ENCODE measurements at places on chromosomes 2 and 18.

DNA sequence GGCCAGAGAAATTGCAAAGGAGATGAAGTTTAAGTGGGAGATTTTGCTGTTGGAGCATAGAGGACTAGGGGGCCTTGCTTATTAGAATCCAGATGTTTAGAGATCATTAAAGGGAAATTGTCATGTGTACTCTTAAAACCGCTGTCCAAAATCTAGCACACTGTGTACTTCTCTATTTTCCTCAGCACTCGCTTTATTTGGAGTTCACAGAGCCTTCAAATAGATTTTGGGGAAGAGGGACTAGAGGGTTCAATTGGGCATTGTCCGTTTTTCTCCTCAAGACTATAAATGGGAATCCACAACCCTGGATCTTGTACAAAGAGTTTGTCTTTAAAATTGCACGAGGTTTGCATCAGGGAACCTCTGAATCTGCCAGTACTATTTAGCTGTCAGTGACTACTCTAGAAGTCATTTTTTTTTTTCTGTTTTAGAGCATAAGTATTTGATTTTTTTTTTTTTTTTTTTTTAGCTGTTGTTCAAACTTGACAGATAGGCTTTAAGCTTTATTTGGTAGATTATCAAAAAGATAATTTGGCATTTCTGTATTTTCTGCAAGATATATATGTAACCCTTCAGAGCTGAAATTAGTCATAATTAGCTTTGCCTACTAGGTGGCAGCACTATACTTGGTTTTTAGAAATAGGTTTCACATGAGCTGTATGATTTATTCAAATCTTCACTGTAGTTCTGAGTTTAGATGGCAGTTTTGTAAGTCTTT lies 14.2 kb downstream of the PMS1 start:
- peak; percentile 82 for DNase-seq

GRCh38 chr2:29977284-29977683 lies 55.9 kb upstream of the ALK start:
- no peak for DNase-seq

GRCh38 chr2:26174691-26175465 lies 2.0 kb downstream of the GAREM2 start:
- no peak for DNase-seq

DNA sequence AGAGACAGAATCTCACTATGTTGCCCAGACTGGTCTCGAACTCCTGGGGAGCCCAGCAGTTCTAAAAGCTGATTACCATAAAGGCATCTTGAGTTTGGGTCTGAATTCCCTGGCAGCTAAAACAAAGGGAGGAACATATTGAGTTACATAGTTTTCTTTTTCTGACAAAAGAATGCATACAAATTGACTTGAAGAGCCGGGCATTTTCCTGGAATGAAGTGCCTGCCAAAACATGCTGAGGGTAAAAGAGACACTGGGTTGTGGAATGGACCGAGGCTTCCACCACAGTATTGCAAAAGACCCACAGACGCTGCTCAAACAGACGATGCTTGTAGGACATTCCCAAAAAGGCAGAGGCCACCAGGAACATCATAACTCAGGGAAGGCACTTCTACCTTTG lies 35.1 kb upstream of the ROCK2 start:
- no peak for DNase-seq

DNA sequence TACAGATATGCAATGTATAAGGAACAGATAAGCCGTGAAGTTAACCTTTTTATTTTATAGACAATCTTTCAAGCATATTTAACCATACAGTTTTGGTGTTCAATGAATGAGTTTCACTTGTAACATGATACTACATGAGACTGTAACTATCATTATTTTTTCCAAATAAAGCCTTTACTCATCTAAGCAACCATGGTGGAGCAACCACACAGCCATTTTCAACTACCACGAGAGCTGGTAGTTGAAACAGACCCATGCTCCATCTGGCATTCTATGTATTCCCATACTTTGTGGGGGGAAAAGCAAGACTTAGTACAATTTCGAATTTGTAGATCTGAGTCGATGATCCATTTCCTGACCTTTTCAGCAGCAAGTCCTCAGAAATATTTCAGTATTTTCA lies 159.3 kb upstream of the RND3 start:
- DNase-seq = no peak

DNA sequence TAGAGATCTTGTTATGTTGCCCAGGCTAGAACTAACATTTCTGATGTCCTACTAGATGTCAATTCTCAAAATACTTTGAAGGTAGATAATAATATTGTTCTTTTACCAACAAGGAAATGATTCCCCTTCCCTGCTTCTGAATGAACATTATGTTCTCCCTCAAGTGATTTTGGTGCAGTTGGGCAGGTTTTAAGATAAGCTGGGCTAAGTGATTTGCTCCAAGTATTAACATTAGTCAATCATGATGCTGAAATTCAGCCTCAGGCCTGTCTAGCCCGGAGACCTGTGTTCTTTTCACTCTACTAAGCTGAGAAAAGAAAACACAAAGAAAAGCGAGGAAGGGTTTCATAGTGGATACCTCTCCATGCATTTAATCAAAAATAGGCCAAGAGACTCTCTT lies 38.5 kb upstream of the SPTBN1 start:
- DNase-seq = no peak

GRCh38 chr18:48959551-48959920 lies 8.8 kb upstream of the SMAD7 start:
- DNase-seq = no peak

DNA sequence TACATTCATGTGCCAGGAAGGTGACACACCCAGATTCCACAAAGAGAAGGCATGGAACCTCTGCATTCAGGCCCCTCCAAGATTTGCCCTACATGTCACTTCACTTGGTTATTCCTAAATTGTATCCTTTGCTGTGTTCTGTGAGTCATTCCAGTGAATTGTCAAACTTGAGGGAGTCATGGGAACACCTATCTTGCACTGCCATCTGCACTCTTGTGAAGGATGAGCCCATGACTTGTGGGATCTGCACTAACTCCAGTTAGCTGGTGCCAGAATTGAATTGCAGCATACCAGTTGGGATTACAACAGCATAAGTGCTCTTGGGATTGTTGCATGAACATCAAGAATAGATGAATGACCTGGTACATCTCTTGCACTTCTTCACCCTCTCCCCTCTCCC lies 1288.0 kb upstream of the ZEB2 start:
- DNase-seq = no peak

DNA sequence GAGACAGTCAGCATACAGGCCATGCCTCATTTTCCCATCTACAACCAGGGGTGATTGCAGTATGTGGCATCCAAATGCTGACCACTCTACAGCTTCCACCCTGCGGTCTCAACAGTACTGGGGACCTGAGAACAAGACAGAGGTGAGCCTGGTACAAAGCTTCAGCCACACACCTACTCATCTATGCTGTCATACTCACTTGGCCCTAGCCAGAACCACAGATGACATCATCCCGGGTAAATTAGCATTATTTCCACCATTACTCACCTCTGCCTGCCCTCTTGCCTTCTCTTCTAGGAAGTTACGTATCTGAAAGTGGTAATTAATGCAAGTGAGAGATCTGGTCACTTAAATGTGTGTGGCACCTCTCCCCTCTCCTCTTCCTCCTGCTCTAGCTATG lies 208.2 kb upstream of the ARL4C start:
- no peak for DNase-seq

- no peak for DNase-seq
These were observed 45.4 kb downstream of the LCT start for GRCh38 chr2:135791418-135792190.

- DNase-seq = no peak
These were observed 72.0 kb upstream of the CHAC2 start for GRCh38 chr2:53695575-53695974.

DNA sequence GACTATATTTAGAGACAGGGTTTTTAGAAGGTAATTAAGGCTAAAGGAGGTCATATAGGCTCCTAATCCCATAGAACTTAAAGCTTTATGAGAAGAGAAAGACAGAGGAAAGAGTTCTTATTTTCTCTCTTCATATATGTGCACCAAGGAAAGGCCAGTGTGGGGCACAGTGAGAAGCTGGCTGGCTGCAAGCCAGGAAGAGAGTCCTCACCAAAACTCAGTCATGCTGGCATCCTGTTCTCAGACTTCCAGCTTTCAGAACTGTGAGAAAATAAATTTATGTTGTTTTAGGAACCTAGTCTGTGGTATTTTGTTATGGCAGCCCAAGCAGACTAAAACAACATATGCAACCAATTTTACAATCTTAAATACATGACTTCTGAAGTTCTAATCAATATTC lies 31.5 kb upstream of the ATIC start:
- DNase-seq = no peak

DNA sequence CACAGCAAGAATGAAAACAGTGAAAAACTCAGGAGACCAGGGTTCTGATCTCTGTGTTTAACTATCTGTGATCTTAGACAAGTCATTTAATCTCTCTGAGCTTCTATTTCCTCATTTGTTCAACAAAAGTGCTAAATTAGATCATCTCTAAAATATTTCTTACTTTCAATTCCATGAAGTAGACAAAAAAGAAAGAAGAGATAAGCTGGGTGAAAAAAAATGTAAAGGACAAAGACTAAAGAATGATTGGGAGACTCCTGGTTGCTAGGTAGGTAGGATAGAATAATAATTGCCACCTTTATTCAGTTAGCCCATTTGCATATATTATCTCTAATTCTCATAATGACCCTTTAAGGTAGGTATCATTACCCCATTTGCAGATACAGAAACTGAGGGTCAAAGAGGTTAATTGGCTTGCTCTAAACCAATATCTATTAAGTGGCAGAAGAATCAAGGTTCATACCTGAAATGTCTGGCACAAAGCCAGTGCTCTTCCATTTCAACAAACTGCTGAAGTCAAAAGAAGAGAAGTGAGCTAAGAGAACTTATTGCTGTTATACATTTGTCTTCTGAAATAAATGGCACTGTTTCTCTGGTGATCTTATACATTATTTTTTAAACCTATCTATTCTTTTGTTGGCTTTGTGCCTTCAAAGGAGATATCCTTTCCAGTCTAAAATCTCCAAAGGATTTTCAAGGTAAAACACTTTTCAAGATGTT lies 141.7 kb downstream of the OTX1 start:
- no peak for DNase-seq

- DNase-seq = no peak
These were observed 108.9 kb upstream of the ACAA2 start for GRCh38 chr18:49922228-49922627.

GRCh38 chr2:72985891-72986683 lies 68.8 kb downstream of the EMX1 start:
- DNase-seq = no peak

GRCh38 chr18:74818516-74819175 lies 221.0 kb downstream of the ZNF407 start:
- DNase-seq = no peak

DNA sequence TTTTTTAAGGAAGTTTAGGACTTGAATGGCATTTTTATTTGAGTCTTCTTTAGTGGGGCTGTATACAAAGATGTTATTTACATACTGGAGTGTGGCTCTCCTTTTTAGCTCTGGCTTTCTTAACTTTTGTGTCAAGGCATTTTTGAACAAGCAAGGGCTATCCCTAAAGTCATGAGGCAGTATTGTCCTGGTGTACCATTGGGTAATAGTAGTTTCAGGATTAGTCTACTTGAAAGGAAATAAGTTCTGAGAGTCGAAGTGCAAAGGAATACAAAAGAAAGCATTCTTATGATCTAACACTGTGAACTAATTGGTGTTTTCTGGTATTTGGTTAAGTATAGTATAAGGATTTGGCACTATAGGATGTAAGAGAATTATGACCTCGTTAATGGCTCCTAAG lies 1.9 kb upstream of the CYP27A1 start:
- no peak for DNase-seq
